8988T (cell line): ENCODE measurements at places on chromosomes 3 and 15.

DNA sequence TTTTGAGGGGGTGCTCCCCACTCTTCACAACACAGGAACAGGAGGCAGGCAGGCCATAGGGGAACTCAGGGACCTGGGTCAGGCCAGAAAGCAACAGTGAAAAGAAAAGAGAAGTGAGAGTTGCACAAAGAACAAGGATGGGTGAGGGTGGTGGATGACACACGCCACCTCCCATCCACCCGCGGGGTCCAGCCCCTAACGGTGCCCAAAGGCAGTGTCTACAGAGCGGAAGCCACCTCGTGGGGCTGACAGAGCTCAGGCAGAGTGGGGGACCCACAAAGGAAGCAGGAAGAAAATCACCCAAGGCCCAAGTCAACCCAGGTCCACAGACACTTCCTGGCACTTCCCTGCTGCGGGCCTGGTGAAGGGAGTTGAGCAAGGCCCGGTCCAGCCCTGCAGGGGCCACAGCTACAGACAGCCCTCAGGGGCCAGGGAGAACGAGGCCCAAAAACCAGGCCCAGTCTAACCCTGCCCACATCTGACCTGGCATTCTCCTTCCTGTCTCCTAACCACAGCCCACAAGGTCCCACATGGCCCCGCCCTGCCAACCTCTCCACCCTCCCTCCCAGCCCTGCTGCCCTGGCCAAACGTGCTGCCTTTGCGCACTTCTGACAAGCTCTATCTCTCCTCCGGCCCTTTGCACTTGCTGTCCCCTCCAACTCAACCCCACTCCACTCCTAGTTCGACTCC, 5.9 kb downstream of the NUP210 start:
- DNase-seq: no peak

- peak; percentile 8 for DNase-seq
Observed at GRCh38 chr3:111012388-111013248, 59.0 kb upstream of the NECTIN3 start.

GRCh38 chr3:136235545-136235944, 14.6 kb upstream of the PCCB start:
- no peak for DNase-seq

DNA sequence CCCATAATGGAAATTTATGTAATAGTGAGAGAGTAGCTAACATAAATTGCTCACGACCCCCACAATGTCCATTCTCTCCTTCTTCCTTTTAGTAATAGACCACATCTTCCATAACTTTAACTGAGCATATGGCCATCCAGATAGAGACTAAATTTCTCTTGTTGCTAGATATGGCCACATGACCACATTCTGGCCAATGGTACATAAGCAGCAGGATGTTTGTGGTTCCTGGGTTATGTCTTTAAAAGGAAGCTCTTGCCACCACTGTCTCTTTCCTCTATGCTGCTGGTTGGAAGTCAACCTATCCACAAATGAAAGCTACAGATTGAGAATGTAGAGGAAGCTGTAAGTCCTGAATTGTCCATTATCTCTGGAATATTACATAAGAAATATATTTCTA, 59.7 kb upstream of the NPHP3 start:
- no peak for DNase-seq

DNA sequence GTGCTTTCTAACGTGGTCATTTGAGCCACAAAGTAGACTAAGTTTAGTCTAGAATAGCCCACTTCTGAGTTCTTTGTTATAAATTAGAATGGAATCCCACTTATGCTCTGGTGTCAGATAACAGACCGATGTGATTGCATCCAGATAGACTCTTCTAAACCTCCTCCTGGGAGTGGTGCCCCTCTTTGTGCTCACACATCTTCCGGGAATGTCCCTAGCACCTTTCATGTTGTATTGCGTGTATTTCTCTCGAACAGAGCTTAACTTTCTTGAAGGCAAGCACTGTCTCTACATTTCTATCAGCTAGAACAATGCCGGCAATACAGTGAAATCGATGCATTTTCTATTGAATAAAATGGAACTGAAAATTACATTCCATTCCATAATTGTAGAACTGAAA, 23.0 kb downstream of the CP start:
- no peak for DNase-seq
